ENCODE measurements at places on chromosomes 5 and 9.

DNA sequence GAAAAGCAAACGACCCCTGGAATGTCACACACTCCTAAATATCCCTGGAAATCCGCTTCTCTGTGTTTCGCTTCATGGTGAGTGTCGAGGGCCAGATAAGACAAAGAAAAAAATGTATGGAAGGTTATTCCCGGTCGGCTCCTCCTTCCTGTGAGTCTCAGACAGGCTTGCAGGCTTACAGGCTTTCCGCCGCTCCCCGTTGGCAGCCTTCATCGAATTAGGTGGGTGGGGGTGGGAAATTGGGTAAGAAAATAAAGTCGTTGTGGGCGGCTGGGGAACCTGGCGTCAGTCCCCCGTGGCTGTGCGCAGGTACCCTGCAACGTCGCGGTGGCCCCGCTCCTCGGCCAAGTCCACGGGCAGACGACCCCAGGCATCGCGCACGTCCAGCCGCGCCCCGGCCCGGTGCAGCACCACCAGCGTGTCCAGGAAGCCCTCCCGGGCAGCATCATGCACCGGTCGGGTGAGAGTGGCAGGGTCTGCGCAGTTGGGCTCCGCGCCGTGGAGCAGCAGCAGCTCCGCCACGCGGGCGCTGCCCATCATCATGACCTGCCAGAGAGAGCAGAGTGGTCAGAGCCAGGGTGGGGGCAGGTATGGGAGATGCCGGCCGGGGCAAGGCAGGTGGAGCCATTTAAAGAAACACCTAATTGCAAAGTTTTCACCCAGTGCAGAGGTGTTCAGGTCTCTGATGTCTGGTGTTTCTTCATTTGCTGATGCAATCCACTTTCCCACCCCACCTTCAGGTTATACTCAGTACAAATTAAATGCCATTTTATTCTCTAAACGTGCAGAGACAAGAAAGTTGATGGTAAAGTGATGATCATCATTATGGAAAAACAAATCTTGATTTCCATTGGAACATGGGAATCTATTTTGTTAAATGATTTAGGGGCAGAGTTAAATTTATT lies 3.2 kb downstream of the CDKN2B start:
- no peak for DNase-seq

GRCh38 chr5:173736374-173736773 lies 119.9 kb upstream of the BOD1 start:
- no peak for DNase-seq

DNA sequence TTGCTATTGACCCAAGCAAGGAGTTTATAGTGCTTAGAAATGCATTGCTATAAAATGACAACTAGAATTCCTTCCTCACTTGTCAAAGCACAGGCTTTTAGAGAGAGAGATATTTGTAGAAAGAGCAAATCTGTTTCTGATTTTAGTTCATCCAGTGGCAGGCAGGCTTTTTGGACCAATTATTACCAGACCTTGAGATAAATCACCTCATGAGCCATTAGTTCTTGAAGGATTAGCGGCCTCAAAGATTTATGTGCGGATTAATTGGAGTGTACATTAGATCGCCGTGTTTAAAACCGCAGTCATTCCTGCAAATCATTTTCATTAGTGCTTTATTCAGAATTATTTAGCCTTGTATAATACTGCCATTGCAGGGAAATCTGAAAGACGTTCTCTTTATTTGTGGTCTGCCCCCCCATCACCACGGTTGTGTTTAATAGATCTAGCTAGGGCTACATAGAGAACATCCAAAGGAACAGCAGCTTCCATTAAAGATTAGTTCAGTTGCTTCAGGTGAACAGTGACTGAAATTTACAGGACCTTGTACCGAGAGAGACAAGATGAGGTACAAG lies 28.8 kb upstream of the TJP2 start:
- peak; percentile 52 for DNase-seq

DNA sequence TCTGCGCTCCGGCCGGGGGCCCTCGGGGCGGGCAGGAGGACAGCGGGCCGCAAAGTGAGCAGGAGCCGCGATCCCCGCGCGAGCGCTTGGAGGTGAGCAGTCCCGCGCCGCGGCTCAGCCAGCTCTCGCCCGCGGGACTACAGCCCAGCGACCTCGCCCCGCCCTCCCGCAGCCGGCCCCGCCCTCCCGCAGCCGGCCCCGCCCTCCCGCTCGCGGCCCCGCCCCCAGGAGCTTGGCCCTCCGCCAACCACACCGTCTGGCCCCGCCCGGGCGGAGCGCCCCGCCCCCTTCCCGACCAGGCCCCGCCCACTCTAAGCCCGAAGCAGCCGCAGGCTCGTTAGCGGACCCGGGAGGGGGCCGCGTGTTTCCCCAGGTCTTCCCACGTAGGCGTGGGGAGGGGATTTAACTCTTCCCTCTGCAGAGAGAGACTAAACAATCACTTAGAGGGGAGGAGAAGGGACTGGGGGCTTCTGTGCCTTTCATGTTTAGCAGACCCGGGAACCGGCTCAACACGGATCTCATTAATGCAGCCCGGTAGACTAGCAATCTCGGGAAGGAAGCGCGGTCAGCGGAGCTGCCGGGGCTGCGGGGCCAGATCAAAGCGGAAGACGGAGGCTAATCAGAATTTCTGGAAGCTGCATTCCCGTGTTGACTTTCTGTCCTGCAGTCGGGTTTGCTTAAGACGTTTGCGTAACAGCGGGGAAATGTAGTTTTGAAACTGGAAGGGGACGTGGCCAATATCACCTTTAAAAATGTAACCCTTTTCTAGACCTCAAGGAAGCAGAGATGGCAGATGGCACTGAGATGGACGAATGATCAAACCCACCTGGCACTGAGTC lies at the start of gene MYO10:
TSS of gene MYO10 (minus strand) at position 139 of the 839 bp plus-strand sequence. CDS start 480 bp downstream, outside the sequence.
- peak; percentile 66 for DNase-seq

DNA sequence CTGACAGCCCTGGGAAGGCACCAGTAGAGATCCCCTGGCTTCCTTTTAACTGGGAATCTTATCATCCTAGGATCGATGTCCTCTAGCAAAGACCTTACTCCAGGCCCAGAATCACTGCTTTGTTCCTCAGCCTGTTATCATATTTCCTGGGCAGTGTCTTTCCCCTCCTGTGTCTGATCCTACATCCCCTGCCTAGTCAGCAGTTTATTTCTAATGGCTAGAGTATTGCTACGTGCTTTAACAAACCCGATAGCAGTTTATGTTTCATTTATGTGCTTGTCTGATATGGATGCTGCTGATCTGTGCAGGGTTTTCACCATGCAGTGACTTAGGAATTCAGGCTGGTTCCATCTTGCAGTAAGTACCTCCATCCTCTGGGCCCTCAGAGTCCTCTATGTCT lies 20.9 kb upstream of the BARX1 start:
- no peak for DNase-seq

- DNase-seq, result no peak
Measured at GRCh38 chr9:13896047-13896446, 417.9 kb downstream of the NFIB start.

DNA sequence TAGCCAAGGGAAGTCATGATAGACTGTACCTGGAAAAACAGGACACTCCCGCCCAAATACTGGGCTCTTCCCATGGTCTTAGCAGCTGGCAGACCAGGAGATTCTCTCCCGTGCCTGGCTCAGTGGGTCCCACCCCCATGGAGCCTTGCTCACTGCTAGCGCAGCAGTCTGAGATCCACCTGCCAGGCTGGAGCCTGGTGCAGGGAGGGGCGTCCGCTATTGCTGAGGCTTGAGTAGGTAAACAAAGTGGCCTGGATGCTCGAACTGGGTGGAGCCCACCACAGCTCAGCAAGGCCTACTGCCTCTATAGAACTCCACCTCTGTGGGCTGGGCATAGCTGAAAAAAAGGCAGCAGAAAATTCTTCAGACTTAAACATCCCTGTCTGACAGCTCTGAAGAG lies 10.1 kb upstream of the THG1L start:
- no peak for DNase-seq

DNA sequence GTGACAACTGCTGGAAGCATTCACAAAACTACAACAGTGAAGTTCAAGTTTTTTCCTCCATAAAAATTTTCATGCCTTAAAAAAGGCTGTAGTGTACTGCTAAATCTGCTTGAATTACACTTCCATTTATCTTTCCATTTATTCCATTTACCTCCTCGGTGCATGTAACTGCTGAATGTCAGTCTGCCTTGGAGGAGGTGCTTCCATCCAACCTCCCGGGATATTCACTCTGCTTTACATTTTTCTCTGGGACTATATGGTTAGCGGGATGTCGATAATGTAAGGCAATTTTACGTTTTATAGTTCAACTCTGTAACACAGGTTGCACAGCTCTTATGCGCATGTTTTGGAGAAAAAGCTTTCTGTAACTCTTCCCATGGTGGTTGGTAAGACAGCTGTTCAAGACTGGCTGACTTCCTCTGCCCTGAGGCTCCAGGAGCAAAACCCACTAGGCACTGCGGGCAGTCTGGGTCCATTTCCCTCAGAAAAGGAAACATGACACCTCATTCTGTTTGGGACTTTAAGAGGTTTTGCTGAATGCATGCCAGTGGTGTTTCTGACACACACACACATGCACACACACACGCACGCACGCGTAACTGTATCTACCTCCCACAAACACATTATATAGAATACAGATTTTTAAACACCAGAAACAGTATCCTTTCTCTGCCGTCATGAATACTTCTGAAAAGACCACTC lies 66.1 kb downstream of the SPTLC1 start:
- no peak for DNase-seq

- DNase-seq, result no peak
Measured at GRCh38 chr5:98954392-98955028, 25.7 kb upstream of the CHD1 start.

DNA sequence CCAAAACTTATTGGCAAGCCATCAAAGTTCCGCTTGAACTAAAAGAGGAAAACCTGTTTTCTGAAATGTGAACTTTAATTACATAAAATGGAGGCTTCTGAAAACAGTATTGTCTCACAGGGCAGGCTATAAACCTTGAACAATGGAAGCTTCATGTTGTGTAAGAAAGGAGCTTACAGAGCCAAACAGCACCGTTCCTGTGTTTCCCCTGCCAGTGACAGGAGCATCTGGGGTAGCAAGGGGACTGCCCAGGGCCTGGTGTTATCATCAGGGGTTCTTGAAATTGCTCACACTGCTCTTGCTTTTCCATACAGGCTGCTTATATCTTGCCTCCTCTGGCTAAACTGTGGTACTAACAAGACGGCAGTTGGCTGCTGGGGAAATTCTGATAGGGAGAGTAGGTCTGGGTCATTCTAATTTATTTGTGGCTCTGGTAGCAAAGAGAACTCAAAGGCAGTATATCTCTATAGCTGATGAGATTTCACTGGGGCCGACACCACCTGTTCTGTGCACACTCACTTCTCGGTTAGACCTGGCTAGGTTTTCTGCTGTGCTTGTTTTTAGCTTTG lies 40.4 kb downstream of the BASP1 start:
- no peak for DNase-seq

GRCh38 chr9:68979538-68980314 lies 34.2 kb downstream of the PRKACG start:
- DNase-seq, result no peak

GRCh38 chr5:115858396-115858795 lies 16.7 kb downstream of the AP3S1 start:
- DNase-seq, result no peak

DNA sequence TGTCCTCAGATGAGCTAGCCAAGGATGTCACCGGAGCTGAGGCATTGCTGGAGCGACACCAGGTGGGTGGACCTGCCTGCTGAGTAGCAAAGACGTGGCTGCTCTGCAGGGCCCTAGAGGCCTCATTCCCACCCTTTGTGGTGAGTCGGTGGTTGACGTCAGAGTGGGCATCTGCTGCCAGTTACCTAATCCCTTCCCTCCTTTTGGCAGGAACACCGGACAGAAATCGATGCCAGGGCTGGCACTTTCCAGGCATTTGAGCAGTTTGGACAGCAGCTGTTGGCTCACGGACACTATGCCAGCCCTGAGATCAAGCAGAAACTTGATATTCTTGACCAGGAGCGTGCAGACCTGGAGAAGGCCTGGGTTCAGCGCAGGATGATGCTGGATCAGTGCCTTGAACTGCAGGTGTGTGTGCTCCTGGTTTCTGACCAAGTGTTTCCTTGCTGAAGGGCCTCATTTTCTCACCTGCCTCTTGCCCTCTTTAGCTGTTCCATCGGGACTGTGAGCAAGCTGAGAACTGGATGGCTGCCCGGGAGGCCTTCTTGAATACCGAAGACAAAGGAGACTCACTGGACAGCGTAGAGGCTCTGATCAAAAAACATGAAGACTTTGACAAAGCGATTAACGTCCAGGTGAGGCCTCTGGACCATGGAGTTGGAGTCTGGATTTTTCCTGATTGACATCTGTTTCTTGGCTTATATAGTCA lies 48.9 kb downstream of the DYNC2I2 start:
- peak; percentile 71 for DNase-seq

- DNase-seq, result no peak
Measured at GRCh38 chr5:132250547-132250946, 6.9 kb upstream of the PDLIM4 start.

DNA sequence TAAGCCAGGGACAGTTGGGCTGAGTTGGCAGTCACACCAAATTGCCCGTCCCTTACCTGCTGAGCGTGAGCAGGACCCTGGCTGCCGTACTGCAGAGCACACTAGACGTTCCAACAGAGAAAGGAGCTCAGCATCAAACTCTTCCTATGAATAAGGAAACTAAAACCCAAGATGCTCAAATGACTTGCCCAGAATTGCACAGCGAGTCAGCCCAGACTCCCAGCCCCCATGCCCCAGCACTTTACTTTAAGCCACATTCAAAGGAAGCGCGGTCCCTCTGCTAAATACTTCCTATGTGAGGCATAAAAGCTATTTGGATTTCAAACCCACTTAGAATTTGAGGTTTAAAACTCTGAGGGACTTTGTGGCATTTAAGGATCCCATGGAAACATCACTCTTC lies 23.9 kb downstream of the PAX5 start:
- no peak for DNase-seq

GRCh38 chr9:76404401-76404800 lies 10.2 kb upstream of the RFK start:
- DNase-seq, result no peak

DNA sequence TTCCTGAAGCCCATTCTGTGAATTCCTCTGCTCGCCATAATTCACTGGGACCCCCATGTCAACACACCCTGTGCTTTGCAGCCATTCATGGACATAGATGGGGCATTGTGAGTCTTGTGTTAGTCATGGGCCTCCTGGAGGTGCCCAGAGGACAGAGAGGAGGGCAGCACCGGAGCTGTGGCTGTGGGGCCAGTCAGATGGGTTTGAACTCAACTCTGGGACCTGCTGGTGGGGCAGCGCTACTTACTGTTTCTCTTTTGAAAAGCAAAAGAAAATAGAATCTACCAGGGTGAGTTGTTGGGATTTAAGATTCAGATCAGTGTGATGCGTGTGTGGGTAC lies 11.3 kb upstream of the EXOC3 start:
- no peak for DNase-seq

Data from fibroblast of mammary gland (primary cell).